Stimulated activated CD8-positive, alpha-beta memory T cell treated with anti-CD3 and anti-CD28 coated beads, Interleukin-4, amount 100 ng/mL, for 4 hours (primary cell): ENCODE measurements at places on chromosomes 2 and 18.

DNA sequence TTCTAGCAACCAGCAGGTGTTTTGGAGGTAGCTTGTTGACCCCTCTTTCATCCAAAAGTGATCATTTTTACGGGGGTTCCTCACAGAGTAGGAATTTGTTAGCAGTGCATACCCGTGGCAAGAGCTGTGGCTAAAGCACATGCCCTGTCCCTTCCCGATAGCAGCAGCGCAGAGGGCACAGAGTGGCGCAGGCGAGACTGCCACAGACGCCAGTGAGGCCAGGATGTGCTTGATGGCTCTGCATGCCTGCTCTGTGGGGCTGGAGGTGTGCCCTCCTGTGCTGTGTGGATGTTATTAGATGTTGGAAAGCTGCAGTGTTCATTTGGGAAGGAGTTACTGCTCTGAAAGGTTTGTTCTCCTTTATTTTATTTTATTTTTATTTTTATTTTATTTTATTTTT lies 153.6 kb downstream of the FAM210A start:
- no peak for DNase-seq

- no peak for DNase-seq
These were observed 3.1 kb upstream of the KCNJ13 start for GRCh38 chr2:232779465-232779864.

DNA sequence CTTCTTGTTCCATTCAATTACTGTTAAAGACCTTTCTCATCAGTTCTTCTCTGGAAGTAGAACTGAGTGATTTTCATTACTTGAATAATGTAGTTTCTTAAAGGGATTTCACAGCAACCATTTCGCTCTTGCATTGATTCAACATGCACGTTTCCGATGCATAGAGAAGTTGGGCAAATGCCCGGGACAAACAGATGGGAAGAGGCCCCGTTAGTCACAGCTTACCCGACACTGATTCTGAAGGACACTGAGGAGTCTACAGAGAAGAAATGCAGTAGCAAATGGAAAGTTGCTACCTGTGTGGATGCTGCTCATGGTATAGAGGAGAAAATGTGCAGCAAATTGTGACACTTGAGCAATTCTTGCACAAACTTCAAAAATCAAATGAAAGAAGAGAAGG lies 32.3 kb upstream of the GCG start:
- DNase-seq, result no peak

- DNase-seq, result no peak
These were observed 1.6 kb upstream of the EPC2 start for GRCh38 chr2:148642891-148643416.

- DNase-seq, result no peak
These were observed 51.9 kb upstream of the SEMA4C start for GRCh38 chr2:96921561-96922319.

- DNase-seq, result no peak
These were observed 5.7 kb downstream of the SERPINB8 start for GRCh38 chr18:63975628-63976027.

GRCh38 chr2:3751806-3752205 lies 48.4 kb downstream of the DCDC2C start:
- DNase-seq, result no peak

GRCh38 chr2:69937968-69938367 lies 23.1 kb downstream of the MXD1 start:
- DNase-seq, result no peak

DNA sequence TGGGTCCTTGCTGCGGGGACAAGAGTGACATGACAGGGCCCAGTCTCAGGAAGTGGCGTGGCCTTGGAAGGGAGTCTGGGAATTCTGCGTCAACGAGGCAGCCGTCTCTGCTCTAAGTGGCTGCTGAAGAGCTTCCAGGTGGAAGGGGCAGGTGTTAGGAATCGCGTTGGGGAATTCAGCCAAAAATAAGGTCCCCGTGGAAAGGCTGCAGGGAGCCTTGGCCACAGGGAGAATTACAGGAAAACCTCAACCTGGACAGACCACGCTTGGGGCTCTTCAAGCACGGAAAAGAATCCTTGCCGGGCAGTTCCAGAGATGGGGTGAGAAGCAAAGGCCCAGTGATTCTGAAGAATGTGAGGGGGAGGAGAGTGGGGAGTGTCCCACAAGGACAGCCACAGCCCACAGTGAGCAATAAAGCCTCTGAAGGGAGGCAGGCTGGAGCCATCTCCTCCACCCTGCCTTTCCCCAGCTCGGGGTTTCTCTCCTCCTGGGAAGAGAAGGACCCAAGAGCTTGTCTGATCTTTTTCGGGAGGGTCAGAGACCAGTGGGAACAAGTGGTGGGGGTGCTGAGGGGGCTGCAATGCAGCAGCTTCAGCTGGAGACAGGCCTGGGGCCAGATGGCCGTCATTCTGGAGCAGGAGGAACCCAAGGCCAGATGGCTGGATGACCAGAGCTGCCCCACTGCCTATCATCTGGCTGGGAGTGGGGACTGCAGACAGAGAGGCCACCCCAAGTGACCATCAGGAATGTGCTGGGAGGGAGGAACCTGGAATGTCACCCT lies 106.4 kb upstream of the SMAD2 start:
- no peak for DNase-seq

DNA sequence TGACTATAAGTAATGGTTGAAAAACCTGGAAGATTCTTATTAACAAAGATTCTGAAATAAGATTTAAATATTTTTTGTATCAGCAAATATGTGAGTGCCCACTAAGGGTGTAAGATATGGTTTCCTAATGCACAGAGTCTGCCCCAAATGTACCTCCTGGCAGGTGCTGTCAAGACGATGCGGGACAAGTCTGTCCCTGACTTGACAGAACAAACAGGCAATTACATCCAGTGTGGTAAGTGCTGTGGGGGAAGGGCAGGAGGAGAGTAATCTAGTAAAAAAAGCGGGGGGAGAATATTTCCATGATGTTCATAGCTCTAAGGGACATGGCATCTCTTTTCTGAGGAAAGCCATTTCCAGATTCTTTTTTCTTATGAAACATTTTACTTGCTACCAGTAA lies 127.5 kb downstream of the COL4A4 start:
- DNase-seq, result no peak

GRCh38 chr2:136059036-136059472 lies 58.9 kb downstream of the CXCR4 start:
- DNase-seq, result no peak

DNA sequence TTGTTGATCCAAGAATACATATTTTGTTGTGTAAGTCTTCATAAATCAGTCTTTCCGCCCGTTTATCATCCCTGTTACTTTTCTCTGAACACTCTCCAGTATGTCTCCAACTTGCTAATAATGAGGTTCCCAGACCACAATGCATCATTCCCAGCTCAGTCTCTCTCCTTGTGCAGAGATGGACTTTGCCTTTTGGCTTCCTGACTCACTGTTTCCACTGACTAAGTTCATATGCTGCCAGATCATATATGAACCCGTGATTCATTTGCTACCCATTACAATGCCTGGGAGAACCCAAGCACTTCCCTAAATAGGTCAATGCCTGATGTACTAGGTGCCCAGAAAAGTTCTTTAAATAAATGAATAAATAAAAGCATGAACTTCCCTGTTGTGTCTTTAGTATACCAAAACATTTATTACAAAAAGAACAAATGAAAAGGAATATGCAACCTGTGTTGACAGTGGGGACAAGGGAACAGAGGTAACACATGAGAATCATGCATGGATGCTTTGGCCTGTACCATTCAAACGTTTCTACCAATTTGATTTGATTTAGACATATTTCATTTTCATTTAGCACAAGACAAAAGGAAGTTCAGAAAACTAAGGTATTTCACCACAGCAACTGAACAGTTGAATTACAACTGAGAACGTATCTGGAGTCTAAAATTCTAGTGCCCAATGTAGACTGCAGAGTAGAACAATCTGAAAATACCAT lies 215.4 kb upstream of the HNRNPA3 start:
- DNase-seq, result no peak

GRCh38 chr2:132465917-132466316 lies 49.3 kb downstream of the GPR39 start:
- no peak for DNase-seq

DNA sequence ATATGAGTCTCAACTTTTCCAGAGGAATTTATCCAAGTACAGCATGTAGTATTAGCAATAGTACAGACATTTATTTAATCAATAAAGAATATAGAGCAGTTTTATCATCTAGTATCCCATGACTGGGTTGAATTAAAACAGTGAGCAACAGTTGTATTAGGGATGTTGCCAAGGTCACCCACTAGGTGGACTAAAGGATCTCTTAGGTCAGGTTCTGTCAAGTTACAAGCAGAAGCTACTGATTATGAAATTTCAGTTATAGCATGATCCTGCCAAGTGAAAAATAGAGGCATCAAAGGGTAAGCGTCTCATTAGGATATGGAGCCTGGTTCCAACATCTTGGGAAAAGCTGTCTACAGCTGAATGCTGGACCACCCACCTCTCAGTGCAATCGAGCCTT lies 52.1 kb upstream of the LAPTM4A start:
- DNase-seq, result no peak

- DNase-seq, result no peak
These were observed 6.4 kb downstream of the FN1 start for GRCh38 chr2:215429424-215429823.

DNA sequence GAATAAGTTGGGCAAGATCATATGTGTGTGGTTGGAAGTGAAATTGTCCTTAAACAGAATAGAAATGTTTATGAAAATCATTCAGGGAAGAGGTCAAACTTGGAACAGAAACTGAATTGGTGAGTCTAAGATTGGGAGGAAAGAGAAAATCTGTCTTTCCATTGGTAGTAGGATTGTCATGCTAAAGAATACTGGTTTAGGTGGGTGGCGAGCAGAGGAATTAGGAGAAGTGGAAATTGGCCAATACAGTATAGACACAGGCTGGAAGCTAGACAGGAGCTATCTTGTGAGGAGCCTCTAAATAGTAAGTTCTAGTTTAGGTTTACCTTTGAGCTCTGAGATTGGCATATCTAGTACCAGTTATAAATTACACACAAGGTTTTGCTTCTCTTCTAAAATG lies 80.9 kb upstream of the KYNU start:
- no peak for DNase-seq

DNA sequence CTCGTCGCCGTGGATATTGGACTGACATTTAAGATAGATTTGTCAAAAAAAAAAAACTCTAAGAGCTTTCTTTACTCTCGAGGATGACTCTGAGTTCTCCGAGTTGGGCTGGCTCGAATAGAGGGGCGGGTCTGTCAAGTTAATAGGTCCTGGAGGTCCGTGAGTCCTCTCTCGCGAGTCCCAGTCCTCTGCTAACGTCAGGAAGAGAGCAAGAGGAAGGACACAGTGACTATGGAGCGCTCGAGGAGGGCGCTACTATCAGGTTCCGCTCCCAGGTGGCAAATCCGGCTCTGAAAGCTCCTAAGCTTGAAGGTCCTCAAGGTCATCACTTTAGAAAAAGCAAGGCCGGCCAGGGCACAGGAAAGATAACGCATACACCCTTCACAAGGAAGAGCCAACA lies 404 bp upstream of the AKAIN1 start:
- no peak for DNase-seq

DNA sequence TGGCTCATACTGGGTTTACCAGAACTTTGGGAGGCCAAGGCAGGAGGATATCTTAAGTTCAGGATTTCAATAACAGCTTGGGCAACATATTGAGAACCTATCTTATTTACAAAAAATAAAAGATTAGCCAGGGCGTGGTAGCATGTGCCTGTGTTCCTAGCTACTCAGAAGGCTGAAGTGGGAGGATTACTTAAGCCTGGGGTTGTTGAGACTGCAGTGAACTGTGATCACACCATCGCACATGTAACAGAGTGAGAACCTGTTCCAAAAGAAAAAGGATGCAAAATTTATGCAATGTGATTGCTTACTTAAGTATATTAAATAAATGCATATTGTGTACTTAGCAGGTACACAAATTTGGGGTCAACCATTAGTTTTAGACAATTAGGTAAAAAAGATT lies 768.9 kb upstream of the CDH7 start:
- no peak for DNase-seq

DNA sequence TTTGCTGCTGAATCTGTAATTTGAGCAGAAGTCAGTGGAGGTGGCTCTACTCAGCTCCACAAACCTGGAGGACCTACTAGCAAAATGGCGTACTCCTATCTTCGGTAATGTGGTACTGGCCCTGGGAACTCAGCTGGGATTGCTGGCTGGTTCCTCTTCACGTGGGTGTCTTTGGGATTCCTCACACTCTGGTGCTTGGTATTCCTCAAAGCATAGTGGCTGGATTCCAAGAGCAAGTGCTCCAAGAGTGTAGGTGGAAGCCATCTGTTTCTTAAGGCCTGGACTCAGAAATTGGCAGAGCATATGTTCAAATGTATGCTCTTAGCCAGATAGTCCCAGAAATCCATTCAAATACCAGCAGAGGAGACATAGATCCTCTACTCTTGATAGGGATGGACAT lies 281.9 kb upstream of the CDH7 start:
- DNase-seq, result no peak

GRCh38 chr2:101188683-101189405 lies 37.7 kb upstream of the TBC1D8 start:
- DNase-seq, result no peak

GRCh38 chr18:61295153-61295552 lies 38.1 kb upstream of the CDH20 start:
- DNase-seq, result no peak

- no peak for DNase-seq
These were observed 85.0 kb downstream of the ZAP70 start for GRCh38 chr2:97798416-97798815.

- DNase-seq, result no peak
These were observed 463.0 kb downstream of the FBXO15 start for GRCh38 chr18:73684647-73685046.

- no peak for DNase-seq
These were observed 106.3 kb downstream of the SLC4A3 start for GRCh38 chr2:219733746-219734145.

- no peak for DNase-seq
These were observed 144.3 kb downstream of the CCDC102B start for GRCh38 chr18:68942230-68942629.

GRCh38 chr18:79818036-79818435 lies 20.3 kb downstream of the KCNG2 start:
- no peak for DNase-seq

DNA sequence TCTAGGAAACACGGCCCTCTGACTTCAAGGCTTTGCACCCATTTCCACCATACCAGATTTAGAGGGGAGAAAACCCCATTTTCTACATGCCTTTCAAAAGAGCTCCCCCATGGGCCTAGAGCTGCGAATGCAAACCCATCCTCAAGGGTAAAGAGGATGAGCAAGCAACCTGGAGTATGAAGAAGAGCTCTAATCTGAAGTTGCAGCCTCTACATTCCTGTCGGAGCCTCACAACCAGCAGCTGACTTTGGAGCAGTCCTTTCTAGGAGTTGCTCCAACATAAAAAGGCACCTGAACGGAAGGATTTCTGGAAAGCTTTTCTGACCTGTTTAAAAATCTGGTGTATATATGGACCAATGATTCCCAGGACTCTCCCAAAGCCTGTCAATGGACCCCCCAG lies 81.4 kb upstream of the POMC start:
- no peak for DNase-seq
